ENCODE measurements at places on chromosomes 1 and 21.

DNA sequence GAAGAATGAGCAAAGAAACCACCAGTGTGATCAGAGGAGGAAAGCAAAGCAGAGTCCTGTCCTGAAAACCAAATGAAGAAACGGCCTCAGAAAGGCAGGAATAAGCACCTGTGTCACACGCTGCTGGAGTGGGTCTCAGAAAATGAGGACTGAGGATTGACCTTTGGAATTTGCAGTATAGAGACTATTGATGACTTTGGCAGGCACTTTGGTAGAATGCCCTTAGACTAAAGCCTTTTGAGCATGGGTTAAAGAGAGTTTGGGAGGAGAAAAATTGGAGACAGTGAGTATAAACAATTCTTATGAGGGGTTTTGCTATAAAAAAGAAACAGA is 43.2 kb downstream of the HENMT1 start:
- DNase-seq, result no peak

DNA sequence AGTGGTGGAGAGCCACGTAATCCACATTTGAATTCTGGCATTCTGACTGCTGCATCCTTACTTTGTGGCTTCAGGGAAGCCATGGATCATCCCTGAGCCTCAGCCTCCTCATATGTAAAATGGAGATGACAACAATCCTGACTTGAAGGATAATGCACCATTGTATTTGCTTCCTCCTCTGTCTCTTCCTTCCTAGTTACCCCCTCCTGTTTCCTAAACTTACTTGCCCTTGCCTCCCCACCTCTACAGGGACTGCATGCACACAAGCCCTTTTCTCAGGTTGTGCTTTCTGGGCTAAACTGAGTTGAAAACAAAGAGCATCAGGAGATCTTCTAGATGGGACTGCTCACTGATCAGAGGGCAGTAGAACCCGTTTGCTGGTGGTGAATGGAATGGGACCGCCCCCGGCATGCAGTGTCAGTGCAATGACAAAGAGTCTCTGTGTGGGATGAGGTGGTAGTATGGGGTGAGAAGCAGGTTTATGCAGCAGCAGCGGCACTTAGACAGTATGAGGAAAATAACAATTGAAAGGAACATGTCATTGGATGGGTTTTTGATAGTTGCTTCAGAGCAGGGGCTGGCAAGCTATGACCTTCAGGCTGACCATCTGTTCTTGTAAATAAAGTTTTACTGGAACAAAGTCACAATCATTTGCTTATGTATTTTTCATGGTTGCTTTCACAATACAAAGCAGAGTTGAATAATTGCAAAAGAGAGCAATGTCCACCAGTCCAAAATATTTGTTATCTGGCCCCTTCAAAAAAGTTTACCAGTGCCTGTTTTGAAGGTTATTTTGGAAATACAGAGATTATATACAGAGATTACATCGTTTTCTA is 6.1 kb upstream of the ADAMTS1 start:
- DNase-seq, result no peak

GRCh38 chr1:25199819-25200620 is 32.3 kb downstream of the SYF2 start:
- DNase-seq, result no peak

- DNase-seq, result no peak
Measured at GRCh38 chr1:117143172-117143571, 21.6 kb upstream of the TRIM45 start.

DNA sequence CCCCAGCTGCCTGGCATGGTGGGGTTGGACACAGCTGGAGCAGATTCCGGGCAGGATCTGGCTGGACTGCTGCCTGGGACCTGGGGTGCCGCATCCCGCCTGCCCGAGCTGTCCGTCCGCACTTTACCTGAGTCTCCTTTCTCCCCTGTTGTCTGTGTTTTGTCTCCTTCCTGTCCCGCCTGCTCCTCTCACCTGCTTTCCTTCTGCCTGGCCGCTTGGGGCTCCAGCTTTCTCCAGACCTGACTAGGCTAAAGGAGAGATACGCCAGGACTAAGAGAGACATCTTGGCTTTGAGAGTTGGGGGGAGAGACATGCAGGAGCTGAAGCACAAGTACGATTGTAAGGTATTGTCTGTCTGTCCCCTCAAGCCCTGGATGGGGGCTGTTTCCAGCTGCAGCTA is 73.3 kb downstream of the ARHGEF10L start:
- no peak for DNase-seq

DNA sequence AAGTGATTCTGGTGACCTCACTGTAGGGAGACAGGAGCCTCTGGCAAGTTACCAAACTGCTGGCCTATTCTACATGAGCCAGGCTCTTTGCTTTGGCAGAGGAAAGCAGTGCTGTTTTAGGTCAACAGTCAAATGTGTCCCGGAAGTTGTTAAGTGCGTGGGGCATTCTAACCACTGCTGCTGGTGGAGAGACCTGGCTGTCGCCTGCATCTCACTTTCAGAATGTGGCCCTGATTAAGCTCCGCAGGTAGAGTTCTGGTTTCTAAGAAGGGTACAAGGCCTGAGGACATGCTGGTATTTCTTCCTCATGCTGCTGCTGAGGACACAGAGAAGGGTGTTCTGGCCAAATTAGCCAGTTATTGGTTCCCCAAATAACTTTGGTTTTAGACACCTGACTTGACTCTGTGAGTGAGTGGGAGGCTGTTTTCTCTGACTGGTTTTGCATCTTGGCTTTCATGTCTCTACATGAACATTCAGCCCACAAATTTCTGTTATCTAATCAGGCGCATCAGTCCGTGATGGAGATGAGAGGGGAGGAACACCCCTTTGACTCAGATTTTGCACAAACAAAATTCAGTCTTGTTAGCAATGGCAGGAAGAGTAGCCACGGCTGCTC is 120.8 kb downstream of the LMO4 start:
- DNase-seq, result no peak
